ENCODE measurements at places on chromosomes 1 and 21.
A peak's percentile ranks its signal among the peaks of the same experiment; 100 is the strongest.

- no peak for DNase-seq
Measured at GRCh38 chr1:64038965-64039364, 164.5 kb upstream of the UBE2U start.

DNA sequence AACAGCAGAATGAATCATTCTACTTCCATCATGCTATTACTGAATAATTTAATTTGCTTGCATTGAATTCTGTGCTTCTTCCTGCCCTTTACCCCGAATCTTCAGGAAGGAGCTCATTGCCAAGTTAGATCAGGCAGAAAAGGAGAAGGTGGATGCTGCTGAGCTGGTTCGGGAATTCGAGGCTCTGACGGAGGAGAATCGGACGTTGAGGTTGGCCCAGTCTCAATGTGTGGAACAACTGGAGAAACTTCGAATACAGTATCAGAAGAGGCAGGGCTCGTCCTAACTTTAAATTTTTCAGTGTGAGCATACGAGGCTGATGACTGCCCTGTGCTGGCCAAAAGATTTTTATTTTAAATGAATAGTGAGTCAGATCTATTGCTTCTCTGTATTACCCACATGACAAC lies 44.2 kb downstream of the MAP3K7CL start:
- DNase-seq: no peak

GRCh38 chr1:70134148-70134547 lies 71.2 kb downstream of the LRRC40 start:
- no peak for DNase-seq

GRCh38 chr1:109482791-109483671 lies 674 bp upstream of the ATXN7L2 start:
- DNase-seq: no peak

- no peak for DNase-seq
Measured at GRCh38 chr1:73105755-73106154, 823.4 kb upstream of the NEGR1 start.

- peak; percentile 48 for DNase-seq
Measured at GRCh38 chr1:58861506-58861905, 77.7 kb upstream of the JUN start.

GRCh38 chr1:205774198-205775014 lies 876 bp downstream of the RAB29 start:
- DNase-seq: no peak

DNA sequence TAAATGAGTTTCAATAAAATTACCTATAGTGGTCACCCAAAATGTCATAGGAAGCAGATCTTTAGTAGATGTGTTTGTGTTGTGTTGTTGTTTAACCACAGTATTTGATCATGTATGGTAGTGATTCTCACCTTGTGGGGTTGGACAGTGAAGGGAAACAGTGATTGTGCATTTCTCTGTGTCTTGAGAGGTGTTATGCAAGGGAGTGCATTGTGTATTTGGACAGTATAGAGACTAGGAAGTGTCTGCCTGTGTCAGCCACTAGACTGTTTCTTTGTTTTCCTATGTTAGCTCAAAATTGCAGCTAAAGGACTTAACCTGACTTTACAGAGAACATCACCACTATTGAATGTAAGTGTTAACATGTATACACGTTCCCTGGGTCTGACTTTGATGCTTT lies 6.0 kb downstream of the RGS2 start:
- DNase-seq: no peak

- DNase-seq: no peak
Measured at GRCh38 chr1:62057641-62058290, 136.9 kb upstream of the L1TD1 start.

GRCh38 chr21:37896788-37897187 lies 19.5 kb downstream of the KCNJ6 start:
- DNase-seq: no peak

GRCh38 chr1:231590453-231591198 lies 36.0 kb upstream of the DISC1 start:
- DNase-seq: peak; percentile 15

- no peak for DNase-seq
Measured at GRCh38 chr1:94398356-94398755, 19.8 kb upstream of the ABCD3 start.

DNA sequence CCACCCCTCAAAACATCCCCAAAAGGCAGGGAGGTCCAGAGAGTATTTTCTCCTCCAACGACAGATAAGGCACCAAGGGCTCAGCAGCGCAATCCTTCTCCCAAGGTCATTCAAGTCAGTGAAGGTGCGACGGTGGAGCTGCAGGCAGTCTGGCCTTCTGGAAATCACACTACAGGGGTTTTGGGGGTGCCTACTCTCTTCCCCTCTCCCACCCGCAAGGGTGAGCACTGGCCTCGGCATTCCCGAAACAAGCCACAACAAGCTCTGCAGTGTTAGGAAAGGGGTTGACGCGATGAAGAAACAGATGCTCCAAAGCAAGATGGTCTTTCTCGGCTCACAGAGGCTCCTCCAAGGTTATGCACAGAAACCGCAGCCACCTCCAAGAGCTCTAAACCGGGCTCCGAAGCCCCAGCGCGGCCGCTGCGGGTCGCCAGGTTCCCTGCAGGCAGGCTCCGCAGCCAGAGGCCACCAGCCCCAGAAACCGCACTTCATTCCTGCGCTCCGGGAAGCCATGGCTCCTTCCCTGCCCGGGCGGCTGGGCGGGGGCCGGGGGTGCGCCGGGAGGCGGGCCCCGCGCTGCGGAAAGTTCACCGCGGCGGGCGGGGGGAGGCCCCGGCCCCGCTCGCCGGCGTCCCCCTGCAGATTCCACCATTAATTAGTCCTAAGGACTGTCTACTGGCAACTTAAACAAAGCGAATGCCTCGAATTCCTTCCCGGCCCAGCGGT lies 1.1 kb downstream of the LUZP1 start:
- no peak for DNase-seq

DNA sequence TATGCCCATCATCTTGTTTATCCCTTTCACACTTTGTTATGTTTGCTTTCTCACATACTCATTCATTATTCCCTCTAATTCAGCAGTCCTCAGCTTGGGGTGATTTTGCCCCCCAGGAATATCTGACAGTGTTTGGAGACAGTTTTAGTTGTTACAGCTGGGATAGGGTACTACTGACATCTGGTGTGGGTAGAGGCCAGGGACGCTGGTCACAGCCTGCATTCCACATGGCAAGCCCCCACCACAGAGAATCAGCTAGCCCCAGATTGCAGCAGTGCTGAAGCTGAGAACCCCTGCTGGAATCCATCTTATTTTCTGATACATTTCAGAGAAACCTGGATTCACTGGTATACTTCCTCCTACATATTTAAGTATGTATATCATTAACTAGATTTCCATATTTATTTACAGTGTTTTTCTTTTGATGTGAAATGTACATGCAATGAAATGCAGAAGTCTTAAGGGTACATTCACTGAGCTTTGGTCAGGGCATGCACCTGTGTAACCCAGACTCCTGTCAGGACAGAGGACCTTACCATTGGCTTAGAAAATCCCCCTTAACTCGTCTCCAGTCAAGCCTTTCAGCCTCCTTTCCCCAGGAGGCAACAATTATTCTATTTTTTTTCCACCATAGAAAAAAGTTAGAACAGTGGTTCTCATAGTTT lies 68.3 kb downstream of the KIF26B start:
- no peak for DNase-seq

GRCh38 chr1:211559222-211560010 lies 19.5 kb downstream of the SLC30A1 start:
- no peak for DNase-seq

DNA sequence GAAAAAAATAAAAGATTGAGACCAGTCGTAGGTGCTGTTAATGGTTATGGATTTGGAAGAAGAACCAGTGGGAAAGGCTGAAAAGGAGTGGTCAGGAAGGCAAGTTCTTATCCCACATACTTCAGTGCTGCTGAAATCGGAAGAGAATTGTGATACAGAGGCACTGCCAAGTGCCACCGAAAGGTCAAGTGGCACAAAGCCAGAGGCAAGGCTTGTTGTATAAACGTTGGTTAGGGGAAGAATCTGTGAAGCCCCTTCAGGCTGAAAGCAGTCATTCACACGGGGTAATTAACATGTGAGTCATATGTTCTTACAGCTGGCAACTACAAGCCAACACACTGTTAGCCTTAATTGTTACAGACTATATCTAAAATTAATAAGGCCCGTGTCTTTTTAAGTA lies 48.8 kb downstream of the ZBTB40 start:
- peak; percentile 2 for DNase-seq

DNA sequence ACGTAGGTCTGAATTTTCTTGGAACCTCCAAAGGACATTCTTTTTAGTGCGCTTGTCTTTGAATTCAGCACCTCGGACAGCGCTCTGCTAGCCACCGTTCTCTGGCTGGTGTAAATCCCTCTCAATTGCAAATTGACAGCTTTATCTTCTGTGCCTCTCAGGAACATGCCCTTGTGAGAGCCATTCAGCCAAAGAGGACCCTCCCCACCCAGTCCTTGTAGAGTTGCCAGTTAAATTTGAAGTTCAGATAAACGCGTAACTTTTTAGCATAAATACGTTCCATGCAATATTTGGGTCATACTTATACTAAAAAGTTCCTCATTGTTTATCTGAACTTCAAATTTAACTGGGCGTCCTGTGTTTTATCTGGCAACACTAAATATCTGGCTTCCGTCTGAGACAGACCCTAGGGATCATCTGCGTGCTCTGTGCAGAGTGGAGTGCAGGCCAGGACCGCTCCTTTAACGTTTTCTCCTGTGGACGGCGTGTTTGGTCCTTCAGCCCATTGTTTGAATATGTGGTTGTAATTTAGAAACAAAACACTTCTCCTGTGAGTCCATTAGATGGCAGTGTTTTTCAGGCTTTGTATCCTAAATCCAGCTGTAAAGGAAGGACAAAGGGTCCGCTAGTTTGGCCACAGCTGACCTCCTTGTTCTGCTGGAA lies 7.0 kb downstream of the KCNAB2 start:
- peak; percentile 33 for DNase-seq

GRCh38 chr21:43317959-43318358 lies 109.0 kb downstream of the SIK1 start:
- DNase-seq: no peak

GRCh38 chr1:72037745-72038343 lies 244.5 kb downstream of the NEGR1 start:
- DNase-seq: peak; percentile 5

GRCh38 chr1:26788515-26788785 lies 700 bp downstream of the PIGV start:
- no peak for DNase-seq

- no peak for DNase-seq
Measured at GRCh38 chr1:79235301-79236002, 228.9 kb upstream of the ADGRL4 start.

DNA sequence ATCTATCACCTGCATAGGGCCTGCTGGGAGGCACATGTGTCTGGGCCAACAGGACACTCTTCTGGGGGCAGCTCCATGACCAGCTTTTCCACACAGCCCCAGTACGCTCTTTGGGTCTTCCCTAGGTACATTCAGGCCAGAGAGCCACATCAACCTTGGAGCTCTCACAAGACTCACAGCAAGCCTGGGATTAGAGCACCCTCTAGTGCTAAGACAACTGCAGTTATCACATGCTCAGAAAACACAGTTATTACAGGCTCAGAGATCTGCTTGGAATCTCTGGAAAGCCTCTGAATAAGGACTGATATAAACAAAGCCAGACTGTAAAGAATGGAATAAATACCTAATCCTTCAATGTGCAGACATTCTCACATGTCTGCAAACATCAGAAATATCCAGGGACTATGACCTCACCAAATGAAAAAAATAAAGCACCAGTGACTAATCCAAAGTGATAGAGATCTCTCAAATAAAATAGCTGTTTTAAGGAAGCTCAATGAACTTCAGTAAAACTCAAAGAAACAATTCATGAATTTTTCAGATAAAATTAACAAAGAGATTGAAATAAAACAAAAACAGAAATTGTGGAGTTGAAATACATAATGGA lies 563.9 kb upstream of the NR5A2 start:
- peak; percentile 34 for DNase-seq

DNA sequence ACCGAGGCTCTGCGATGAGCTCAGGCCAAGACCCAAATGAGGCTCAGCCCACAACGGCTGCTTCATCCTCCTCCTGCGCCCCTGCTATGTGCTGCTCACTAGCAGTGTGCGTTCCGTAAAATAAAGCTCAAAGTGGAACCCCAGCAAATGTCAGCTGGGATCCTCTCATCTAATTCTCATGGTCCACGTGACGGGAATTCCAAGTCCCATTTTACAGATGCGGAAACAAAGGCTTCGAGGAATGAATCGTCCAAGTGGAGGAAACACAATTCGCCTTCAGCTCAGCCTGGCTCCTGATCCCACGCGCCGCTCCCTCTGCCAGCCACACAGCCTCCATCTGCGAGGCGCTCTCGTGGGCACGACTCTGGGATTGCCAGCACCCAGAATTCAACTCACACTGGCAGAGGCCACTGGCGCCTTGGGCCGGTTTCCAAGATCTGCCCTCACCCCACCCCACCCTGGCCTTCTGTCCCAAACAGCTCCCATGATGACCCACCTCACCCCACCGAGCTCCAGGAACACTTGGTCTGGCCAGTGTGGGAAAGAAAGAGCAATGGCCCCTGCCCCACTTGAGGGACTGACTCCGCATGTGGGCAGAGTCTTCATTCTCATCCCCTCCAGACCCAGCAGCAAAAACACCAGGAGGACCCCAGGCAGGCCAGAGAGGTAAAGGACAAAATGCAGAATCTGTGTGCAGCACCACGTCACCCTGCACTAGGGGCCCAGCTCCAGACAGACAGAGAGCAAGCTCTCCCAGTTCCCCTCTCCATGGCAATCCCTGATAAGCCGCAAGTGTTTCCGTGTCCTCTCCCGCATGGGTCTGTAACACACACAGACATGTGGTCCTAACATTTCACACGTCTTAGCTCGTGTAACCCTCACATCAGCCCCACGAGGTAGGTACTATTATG lies 10.5 kb downstream of the CASZ1 start:
- no peak for DNase-seq

- no peak for DNase-seq
Measured at GRCh38 chr1:204201348-204202040, 5.2 kb upstream of the KISS1 start.

- no peak for DNase-seq
Measured at GRCh38 chr1:15737324-15738319, 1.6 kb downstream of the SLC25A34 start.

DNA sequence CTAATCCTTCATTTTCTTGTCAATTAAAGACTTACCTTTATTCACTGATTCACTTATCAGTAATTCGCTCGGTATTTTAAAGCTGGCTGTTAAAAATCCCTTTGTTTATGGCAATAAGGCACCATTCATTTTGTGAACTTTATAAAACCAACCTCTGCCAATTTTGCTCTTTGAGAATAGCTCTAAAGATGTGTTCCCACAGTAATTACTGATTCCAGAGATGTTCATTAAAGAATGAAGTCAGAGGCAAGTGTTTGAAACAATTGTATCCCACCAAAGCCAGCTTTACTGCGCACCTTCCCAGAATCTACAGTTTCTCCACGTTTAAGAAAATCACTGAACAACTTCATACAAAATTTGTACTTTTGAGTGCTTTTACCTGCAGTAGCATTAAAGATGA lies 424.5 kb downstream of the USP25 start:
- DNase-seq: no peak

DNA sequence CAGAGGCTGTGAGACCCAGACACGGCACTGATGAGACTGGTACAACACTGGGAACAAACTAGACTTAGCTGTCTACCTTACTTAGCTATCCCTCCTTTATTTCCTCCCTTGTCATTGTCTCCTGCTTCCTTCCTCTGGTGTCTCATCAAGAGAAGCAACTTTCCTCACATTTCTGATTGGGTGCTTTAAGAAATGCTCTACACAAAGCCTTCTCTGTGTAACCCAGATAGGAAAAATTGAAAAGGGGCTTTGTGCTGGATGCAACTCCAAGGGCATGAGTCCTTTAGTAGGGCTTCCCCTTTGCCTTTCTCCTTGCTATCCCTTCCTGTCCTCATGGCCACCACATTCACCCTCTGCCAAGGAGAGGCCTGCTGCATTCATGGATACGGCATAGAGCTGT lies 274.5 kb downstream of the VAV3 start:
- DNase-seq: no peak

- no peak for DNase-seq
Measured at GRCh38 chr1:18691648-18692047, 61.0 kb downstream of the PAX7 start.
